ENCODE measurements at places on chromosomes 1 and 21.

DNA sequence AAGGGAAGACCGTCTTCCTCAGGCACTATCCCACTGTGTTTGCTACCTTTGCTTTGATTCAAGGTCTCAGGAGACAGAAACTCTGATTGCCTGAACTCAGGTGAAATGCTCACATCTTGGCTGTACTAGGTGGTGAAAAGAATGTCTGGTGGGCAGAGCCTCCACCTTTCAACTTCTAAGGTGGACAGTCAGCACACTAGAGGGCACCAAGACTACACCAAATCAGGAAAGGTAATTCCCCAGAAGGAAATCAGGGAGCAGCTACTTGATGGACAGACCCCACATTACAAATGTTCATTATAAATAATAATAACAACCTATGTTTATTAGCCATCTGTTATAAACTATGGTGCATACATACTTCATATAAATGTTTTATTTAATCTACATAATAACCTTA is 220.9 kb downstream of the ATG4C start:
- H3K4me3 ChIP-seq = no peak overlapping the region
- H3K27ac ChIP-seq = no peak overlapping the region
- no peaks in the 10 kb centered on the region for H3K4me1 ChIP-seq
- no peaks in the 10 kb centered on the region for H3K36me3 ChIP-seq
- no peak for DNase-seq
- no peaks in the 10 kb centered on the region for H3K27me3 ChIP-seq

DNA sequence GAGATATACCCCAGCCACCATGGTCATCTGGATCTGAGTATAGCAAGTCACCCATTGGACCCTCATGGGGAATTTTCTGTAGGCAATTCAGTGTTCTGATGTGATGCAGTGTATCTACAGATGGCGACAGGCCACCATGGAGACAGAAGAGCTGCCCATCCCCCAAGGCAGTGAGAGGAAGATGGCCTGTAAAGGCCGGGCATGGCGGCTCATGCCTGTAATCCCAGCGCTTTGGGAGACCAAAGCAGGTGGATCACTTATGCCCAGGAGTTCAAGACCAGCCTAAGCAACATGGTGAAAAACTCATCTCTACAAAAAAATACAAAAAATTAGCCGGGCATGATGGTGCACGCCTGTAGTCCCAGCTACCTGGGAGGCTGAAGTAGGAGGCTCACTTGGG is 41.1 kb upstream of the CTPS1 start:
- H3K36me3 ChIP-seq = no peaks in the 10 kb centered on the region
- no peaks in the 10 kb centered on the region for H3K27me3 ChIP-seq
- peaks cover 8% of the 10 kb centered on the region for H3K4me1 ChIP-seq
- no peak overlapping the region for H3K4me3 ChIP-seq

DNA sequence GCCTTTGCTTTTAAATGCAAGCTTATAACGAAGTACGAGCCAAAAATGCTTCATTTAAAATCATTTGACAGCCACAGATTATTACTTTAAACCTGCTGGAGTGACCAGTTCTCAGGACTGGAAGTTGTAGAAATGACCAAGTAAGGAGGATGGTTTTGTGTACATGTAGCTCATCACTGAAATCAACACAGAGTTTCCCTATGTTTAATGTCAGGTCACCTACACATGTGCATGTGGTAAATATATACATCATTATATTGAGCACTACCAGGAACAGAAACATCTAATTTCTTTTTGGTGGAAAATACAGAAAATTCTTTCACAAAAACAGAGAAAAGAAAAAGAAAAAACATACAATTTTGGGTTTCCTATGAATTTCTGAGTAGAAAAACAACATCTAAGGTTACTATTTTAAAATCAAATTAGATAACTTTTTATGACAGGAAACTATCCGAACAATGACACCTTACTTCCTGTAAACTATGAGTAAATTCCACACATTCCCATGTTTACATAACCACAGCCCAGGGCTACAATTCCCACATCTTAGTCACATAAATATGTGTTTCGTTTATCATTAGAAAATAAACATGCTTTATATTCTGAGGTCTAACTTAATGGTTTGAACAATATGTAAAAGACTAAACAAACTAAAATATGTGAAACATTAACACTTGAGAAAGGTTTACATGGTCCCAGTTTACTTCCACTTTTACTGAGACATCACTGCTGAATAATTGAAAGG is 73.6 kb downstream of the ZNF281 start:
- H3K27ac ChIP-seq = no peak overlapping the region
- no peaks in the 10 kb centered on the region for H3K27me3 ChIP-seq
- no peaks in the 10 kb centered on the region for H3K4me1 ChIP-seq
- DNase-seq = no peak
- H3K4me3 ChIP-seq = no peak overlapping the region

DNA sequence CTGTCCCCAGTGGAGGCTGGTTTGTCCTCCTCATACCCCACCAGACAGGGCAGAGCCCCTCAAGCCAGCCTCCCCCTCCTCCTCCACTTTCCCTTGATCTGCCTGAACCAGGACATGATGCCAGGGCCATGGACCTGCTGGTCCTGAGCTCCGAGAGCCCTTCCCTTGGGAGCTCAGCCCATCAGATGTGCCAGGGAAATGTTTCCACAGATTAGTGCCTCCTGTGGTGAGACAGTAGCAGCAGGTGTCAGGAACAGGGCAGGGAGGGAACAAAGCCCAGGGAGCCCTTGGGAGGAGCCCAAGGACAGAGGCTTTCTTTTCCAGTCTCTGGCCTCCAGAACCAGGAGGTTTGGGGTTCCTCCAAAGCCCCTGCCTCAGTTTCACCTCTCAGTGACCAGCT is 14.6 kb upstream of the SLC41A1 start:
- H3K4me1 ChIP-seq = peaks cover 24% of the 10 kb centered on the region
- H3K27me3 ChIP-seq = no peaks in the 10 kb centered on the region
- DNase-seq = no peak
- no peaks in the 10 kb centered on the region for H3K36me3 ChIP-seq

DNA sequence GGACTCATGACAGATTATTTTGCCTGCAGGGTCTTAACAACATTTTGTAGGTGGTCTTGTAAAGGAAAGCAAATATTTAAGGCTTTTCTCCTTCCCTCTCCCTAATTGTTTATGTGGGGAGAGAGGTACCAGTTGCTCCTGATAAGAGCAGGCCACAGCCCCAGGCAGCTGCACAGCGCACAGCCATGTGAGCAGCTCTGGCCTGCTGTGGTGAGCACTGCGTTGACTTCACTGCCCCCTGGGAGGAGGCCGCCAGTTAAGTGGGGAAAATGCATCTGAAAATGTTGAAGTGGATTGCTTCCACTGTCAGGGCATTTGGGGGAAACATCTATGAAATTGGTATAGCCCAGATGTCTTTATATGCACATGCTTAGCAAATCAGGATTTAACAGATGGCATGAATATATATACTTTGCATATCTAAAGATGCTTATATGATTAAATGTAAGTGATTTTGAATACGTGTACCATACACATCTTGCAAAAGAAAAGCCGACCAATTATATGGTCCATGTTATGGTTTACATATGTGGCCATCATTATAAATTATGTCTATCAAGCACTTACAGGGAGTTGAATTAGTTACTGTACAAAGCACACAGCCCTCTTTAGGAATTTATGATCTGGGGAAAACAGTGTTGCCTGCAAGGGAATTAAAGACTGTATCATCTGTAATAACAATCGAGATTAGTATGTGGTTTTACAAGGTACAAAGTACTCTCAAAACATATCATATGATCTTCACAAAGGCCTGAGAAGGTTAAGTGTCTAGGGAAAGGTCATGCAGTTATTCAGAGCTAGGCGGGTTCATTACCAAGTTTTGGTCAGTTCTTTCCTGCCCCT is 132.1 kb downstream of the RHOU start:
- no peaks in the 10 kb centered on the region for H3K27me3 ChIP-seq
- H3K36me3 ChIP-seq = no peaks in the 10 kb centered on the region
- H3K4me3 ChIP-seq = no peak overlapping the region
- H3K27ac ChIP-seq = no peak overlapping the region
- no peaks in the 10 kb centered on the region for H3K4me1 ChIP-seq

GRCh38 chr1:7097938-7098592 is 312.8 kb downstream of the CAMTA1 start:
- DNase-seq = no peak
- no peak overlapping the region for H3K4me3 ChIP-seq
- no peak overlapping the region for H3K27ac ChIP-seq
- H3K36me3 ChIP-seq = no peaks in the 10 kb centered on the region

DNA sequence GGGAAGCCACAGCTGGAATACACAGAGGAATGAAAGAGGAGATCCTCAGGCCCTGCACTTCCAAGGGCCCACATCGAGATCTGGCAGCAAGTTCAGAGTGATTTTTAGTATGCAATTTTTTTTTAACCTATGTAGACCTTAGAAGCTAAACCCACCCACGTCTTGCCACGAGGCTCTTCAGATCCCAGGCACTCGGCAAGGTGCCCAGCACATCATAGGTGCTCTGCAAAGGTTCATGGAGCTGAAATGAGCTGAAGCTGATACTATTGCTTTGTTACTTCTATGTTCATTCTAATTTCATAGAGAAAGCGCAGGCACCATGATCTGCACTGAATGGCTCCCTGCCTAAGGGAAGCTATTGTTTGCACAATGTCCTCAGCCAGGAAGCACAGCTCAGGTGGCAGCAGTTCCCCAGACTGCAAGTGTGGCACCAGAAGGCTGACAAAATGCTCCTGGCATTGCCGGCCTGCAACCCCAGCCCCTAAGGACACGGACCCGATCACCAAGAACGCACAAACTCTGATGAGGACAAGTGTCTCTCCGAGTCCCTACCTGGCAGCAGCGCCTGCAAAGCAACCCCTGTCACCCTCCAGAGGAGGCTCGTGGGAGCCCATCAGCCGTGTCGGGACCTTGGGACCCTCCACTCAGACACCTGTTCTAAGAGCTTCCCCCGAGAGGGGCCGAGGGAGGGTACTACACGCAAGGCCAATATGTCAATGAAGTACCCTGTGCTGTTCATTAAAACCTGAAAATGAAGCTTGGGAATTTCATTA is 264.2 kb downstream of the NPHP4 start:
- H3K4me1 ChIP-seq = no peaks in the 10 kb centered on the region
- no peaks in the 10 kb centered on the region for H3K27me3 ChIP-seq
- no peak for DNase-seq
- H3K36me3 ChIP-seq = no peaks in the 10 kb centered on the region

DNA sequence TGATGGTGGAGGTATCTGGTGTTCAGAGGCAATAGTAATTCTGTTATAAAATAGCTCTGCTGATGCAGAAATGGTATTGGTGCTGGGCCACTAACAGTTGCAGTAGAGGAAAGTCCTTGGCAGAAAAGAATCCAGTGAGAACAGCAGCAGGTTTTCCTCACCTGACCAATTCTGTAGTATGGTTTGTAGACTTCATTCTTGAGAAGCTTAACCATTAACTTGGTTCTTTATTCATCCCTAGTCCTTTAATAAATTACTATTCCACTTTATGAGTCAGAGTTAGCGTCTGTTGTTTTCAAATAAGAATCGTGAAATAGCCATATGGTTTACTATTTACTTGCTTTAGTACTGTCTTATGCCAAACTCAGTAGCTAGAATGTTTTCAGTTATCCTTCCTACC is 128.5 kb upstream of the SERTAD4 start:
- no peaks in the 10 kb centered on the region for H3K27me3 ChIP-seq
- no peaks in the 10 kb centered on the region for H3K4me1 ChIP-seq
- DNase-seq = no peak
- no peak overlapping the region for H3K4me3 ChIP-seq
- no peaks in the 10 kb centered on the region for H3K36me3 ChIP-seq

- H3K36me3 ChIP-seq = no peaks in the 10 kb centered on the region
- no peaks in the 10 kb centered on the region for H3K27me3 ChIP-seq
- H3K4me3 ChIP-seq = no peak overlapping the region
- no peak for DNase-seq
- H3K4me1 ChIP-seq = no peaks in the 10 kb centered on the region
Observed at GRCh38 chr1:172742599-172743500, 83.9 kb downstream of the FASLG start.

DNA sequence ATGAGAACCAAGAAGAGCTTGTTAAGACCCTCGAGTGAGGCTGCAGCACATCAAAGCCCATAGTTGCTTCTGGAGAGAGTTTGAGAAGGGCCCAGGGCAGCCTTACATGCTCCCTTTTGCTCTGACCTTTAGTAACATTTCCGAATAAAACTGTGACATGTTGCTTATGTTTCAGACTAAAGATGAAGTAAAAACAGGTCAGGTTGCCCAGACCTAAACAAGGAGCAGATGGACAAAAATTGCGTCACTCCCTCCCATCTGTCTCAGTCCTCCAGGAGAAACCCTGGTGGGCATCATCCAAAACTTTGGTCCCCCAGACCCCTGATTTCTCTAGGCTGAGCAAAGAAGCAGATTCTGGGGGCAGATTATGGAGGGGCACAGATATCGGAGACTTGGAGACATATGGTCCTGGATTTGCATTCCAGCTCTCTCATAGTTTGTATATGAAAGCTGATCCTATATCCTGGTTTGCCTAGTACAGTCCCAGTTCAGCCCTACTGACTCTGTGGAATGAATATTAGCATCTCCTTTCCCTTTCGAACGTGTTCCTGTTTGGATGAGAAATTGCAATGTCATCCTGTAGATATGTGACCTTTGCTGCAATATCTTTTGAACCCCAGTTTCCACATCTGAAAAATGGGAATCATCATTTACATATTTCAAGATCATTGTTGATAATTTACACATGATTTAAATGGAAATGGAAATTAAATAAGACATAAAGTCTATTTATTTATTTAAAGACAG is 304.9 kb upstream of the USP24 start:
- H3K4me3 ChIP-seq = no peak overlapping the region
- DNase-seq = no peak

- peaks cover 10% of the 10 kb centered on the region for H3K4me1 ChIP-seq
- no peaks in the 10 kb centered on the region for H3K36me3 ChIP-seq
- H3K4me3 ChIP-seq = no peak overlapping the region
- H3K27me3 ChIP-seq = no peaks in the 10 kb centered on the region
- DNase-seq = no peak
Observed at GRCh38 chr1:111196213-111196612, 4.2 kb downstream of the DENND2D start.

DNA sequence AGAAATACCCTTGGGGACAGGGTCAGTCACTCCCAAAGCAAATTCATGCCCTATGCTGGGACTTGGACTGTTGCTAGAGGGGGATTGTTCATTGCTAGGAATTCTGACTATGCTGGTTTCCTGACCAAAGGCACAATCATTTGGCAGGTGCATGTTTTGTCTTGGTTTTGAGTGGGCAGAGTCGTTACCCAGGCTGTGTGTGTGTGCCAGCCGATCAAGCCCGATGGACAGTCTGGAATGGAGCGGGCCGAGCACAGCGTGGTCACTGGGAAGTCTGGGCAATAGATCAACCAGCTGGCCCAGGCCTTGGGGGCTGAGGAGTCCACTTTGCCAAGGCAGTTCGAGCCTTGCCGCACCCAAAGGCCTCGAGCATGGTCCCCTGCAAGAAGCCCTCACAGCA is 60.9 kb downstream of the HTR6 start:
- H3K4me3 ChIP-seq = no peak overlapping the region
- no peaks in the 10 kb centered on the region for H3K27me3 ChIP-seq
- no peaks in the 10 kb centered on the region for H3K36me3 ChIP-seq
- no peak overlapping the region for H3K27ac ChIP-seq

DNA sequence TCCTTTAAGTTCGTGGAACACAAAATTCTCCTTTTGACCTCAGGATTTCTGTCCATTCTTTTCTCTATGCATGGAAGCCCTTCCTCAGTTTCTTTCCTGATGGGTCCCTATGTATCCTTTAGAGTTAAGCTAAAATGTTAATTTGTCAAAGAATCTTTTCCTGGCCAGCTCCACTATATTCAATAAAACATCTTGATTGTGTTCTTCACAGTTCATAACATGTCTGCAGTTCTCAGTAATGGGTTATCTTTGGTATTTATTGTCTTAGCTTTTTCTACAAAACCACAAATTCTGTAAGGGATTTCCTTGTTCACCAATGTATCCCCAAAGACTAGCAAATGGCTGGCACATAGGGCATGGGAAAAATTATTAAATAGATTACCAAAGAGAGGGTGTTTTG is 998.5 kb downstream of the ADGRL2 start:
- no peaks in the 10 kb centered on the region for H3K27me3 ChIP-seq
- H3K4me1 ChIP-seq = no peaks in the 10 kb centered on the region
- H3K27ac ChIP-seq = no peak overlapping the region
- no peak for DNase-seq
- H3K36me3 ChIP-seq = no peaks in the 10 kb centered on the region
- no peak overlapping the region for H3K4me3 ChIP-seq
